ENCODE measurements at places on chromosomes 7 and 10.

DNA sequence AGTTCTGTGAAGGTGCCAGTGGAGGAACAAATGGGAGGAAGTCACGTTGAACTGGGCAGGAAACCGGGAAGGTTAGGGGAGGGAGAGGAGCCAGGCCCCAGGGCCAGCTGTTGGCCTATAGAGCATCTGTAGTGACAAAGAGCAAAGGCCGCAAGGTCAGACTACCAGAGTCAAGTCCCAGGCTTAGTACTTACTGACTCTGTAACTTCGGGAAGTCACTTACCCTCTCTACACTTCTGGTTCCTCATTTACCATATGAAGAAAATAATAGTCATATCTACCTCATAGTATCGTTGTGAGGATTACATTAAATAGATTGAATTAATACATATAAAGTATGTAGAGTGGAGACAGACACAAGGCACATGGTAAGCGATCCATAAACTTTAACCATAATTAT lies 101.8 kb upstream of the FZD1 start:
- DNase-seq = no peak

DNA sequence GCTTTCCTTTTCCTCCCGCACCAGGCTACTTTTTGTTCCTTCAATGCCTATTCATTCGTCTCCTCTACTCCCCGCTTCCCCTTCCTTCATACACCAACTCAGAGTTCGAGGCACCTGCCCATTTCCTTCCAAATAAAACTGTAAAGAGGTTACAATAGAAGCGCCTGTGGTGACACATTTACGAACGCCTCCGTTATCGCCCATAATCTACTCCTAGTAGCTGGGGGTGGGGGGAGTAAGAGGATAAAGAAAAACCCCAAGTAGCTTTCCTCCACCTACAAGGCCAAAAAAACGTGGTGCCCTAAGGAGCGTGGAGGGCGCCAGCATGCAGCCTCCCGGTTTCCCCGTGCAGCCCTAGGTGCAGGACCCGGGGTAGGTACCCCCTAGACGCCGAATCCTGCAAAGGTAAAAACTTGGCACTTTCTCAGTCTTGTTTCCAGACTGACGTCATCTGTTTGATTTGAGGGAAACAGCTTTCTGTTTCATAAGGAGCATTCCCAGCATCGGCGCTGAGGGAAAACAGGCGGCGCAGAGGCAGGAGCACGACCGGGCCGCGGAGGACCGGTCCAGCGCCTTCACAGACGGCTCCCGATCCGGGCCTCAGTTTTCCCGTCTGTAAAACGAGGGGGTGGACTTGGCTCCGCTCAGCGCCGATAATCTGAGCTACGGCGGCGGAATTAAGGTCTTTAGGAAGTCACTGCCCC lies 922 bp downstream of the PPA1 start:
- DNase-seq = peak; percentile 3

DNA sequence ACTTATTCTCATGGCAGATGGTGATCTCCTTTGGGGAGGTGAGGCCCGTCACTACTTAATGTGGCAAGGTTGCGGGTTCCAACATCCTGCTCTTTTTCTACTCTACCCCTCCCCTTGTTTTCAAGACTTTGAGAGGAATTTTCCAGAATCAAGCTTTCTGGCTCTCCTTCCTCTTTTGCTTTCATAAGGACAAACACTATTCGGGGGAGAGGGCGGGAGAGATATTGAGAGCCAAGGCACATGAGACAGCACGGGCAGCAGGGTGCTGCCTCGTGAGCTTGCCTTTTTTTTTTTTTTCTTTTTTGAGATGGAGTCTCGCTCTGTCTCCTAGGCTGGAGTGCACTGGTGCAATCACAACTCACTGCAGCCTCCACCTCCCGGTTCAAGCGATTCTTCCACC lies 6.9 kb upstream of the PFKFB3 start:
- DNase-seq = no peak

- DNase-seq = no peak
Measured at GRCh38 chr10:80737209-80737608, 199.5 kb downstream of the SH2D4B start.

- no peak for DNase-seq
Measured at GRCh38 chr7:21542891-21543527, at the start of gene DNAH11. TSS of gene DNAH11 (plus strand) at chr7:21543039. CDS start at chr7:21543246, 207 bp downstream.

GRCh38 chr7:72446591-72447462 lies 34.7 kb upstream of the CALN1 start:
- DNase-seq = no peak

GRCh38 chr10:44976352-44977198 lies 2.0 kb downstream of the DEPP1 start:
- DNase-seq = no peak

DNA sequence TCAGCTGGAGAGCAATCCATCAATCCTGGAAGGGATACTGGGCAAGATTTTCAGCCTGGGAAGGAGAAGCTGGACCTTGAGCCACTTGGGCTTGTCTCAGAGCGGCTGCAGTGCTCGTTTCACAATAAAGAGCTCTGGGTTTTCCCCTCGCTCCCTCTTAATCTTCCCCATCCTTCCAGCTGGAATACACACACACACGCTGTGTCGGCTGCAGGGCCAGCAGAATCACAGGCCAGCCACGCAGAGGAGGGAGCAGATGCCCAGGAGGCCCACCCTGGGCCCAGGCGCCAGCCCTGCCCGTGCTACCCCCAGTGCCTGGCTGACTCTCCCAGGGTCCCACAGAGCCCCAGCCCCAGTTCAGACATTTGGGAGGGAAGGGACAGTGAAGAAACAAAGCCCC lies 255.1 kb downstream of the TNS3 start:
- no peak for DNase-seq

DNA sequence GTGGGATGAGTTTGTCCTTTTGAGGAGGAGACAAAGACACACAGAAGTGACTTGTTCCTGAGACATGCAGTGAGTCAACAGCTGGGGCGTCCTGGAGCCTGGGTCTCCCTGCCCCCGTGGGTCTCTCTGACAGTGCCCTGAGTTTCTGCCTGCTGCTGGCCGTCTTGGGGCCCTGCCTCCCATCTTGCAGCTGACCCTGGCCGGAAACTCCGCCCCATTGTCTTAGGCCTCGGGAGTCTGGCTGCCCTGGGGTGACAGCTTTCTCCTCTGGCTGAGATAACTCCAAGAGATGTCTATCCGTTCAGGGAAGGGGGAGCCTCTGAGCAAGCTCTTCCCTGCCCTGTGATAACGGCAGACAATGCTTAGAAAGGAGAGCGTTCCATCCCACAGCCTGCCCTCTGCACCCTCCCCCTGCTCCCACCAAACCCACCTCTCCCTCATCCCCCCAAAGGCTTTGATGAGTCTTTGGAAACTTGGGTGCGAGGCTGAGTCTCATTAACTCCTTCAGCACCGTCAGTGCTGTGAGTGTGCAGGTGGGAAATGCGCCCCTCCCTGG lies 69.5 kb upstream of the PODXL start:
- DNase-seq = no peak

- no peak for DNase-seq
Measured at GRCh38 chr10:84494849-84495180, 166.4 kb downstream of the CCSER2 start.

GRCh38 chr10:20486791-20487190 lies 410.3 kb downstream of the NEBL start:
- DNase-seq = no peak

DNA sequence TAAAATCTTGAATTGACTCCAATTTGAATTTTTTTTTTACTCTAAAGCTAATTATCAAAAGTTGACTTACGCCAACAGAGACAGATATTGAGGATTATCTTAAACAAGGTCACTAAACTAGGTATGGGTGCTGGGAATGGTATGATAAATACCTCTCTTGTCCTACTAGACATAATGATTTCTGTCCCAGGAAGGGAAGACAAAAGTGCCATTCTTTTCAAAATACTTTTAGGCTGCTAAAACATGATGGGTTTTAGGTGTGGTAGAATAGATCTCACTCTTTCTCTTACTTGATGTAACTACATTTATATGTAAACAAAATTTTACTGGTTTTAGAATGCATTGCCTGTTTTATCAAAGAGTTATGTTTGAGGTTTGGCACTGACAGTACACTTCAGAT lies 15.1 kb downstream of the TMEM60 start:
- no peak for DNase-seq

DNA sequence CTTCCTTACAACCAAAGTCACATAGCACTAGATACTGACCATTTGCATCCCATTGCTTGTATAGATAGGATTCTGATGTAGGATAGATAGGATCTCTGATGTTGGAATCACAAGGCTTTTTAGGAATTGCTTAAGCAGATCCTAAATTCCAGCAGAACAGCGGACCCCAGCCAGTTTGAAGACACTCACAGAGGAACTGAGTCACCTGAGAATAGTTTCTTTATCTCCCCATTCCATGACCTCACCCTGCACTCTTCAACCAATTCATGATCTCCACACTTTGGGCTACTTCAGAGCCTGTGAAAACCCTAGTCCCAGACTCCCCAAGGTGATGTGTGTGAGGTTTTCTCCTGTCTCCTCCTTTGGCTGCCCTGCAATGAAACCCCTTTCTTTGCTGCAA lies 179.4 kb downstream of the CNTNAP2 start:
- no peak for DNase-seq

DNA sequence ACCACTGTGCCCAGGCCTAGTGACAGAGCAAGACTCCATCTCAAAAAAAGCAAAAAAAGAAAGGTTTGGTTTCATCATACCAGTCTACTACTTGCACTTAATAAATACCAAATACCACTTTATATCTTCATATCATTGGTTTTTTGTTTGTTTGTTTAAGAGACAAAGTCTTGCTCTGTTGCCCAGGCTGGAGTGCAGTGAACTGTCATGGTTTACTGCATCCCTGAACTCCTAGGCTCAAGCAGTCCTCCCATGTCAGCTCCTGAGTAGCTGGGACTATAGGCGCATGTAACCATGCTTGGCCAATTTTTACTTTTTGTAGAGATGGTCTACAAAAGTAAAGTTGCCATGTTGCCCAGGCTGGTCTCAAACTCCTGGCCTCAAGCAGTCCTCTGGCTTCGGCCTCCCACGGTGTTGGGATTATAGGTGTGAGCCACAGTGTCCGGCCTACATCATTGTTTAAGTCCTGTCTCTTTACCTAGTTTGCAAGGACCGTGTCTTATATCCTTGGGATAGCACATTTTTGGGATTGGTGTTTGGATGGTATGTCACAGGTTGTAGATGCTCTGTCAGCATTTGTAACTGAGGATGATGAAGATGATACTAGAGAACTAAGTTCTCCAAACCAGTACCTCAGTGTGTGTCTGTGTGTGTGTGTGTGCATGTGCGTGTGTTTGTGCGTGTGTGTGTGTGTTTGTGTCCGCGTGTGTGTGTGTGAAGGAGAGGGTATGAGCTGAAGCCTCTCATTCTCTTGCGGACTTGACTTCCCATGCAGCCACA lies 9.3 kb downstream of the LMTK2 start:
- no peak for DNase-seq

- DNase-seq = no peak
Measured at GRCh38 chr10:33524041-33524440, 189.6 kb upstream of the NRP1 start.

- no peak for DNase-seq
Measured at GRCh38 chr10:1243486-1244234, 187.5 kb downstream of the WDR37 start.

- no peak for DNase-seq
Measured at GRCh38 chr7:3805151-3805550, 504.1 kb downstream of the SDK1 start.

DNA sequence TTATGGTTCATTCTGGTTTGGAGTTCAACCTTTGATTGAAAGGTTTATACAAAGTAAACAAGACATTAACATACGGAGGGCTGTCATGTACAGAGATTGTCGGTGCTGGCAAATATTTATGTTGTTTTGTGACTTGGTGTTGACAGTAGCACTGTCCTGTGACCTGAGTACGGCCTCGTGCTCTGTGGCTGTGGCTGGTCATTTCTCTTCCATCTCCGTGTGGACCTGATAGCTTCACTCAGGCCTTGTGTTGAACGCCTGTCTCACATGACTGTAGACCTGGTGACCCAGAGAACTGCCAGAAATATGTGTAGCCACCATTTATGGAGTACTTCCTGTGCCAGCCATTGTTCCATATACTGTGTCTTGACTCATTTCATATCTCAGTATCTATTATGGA lies 311.6 kb downstream of the CCDC3 start:
- DNase-seq = no peak

- DNase-seq = no peak
Measured at GRCh38 chr10:7400068-7400715, 10.6 kb downstream of the SFMBT2 start.

DNA sequence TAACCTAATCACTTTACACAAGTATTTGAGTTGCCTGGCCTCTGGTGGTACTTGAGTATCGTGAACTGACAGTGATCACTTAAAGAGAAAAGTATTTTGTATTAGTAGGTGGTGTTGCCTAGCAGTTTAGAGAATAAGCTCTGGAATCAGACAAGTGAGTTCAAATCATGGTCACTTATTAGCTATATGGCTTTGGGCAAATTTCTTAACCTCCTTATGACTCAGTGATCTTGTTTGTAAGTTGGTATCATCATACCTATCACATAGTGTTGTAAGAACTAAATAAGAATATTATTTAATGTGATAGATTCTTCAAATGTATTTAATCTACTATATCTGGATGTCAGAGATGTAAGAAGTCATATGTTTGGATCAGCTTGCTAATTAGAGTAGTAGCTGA lies 163.8 kb downstream of the RNF133 start:
- no peak for DNase-seq

- no peak for DNase-seq
Measured at GRCh38 chr10:13868528-13869294, 281.9 kb downstream of the PRPF18 start.

DNA sequence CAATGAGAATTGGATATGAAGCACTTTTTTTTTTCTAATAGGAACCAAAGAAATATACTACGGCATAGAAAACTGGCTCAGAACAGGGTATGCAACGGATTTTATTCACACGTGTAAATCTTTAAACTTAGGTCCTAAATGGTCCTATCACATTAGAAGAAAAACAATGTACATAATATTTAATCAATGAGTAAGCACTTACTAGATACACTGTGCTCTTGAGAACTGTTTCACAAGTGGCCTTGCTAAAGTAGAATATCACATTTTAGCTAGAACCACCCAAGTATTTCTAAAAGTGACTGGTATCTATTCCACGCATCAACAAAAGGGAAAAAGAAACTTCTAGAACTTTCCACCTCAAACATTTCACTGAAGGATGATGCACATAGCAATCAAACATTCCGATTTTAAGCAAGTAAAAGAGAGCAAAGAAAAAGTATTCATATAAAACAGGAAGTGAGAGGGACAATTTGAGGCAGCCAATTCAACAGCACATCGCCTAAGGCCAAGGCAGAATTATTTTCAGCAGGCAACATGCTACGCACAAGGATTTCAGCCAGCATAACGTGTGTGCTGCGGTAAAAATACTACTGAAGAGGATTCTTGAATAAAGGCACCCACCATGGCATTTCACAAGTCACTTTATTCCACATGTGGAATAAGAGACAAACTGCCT lies 55.8 kb downstream of the PARD3 start:
- no peak for DNase-seq

DNA sequence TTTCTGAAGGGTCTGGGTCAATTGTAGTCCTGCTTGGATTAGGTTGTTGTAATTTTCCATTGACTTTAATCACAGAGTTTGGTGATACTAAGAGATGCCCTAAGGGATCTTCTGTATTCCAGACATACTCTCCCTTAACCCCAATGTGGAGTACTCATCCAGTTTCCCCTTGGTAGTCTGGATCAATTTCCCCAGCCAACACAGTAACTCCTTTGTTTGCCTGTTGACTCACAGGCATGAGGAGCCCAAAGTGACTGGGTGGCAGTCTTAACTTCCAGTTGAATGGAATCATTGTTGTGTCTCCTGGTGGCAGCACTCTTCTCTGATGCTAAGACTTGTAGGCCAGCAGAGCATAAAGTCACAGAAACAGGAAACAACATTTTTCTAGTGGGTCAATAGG lies 41.5 kb upstream of the PIK3CG start:
- no peak for DNase-seq

Data from stimulated activated CD8-positive, alpha-beta memory T cell treated with anti-CD3 and anti-CD28 coated beads, Interleukin-4, amount 100 ng/mL, for 1 hour (primary cell).